PC-9 (cell line): ENCODE measurements at places on chromosomes 3 and 15. TPM values are rescaled to one million over a fixed set of nuclear protein-coding genes. Genes with fewer than 3 reads are reported as not detected.
A peak's percentile ranks its signal among the peaks of the same experiment; 100 is the strongest.

PROS1 gene
- 0.25 and 0.57 TPM in 2 replicates for total RNA-seq

OXTR gene
- total RNA-seq = 3.4 and 6.9 TPM in 2 replicates

SLC6A20 gene
- total RNA-seq = not detected in 2 replicates

STRIT1 gene
- not detected in 2 replicates for total RNA-seq

LINGO1 gene
- total RNA-seq = not detected in 2 replicates

RHOV gene
- 1.4 and 4.1 TPM in 2 replicates for total RNA-seq

CPNE9 gene
- total RNA-seq = not detected in 2 replicates

SIDT1 gene
- 1.2 and 3.3 TPM in 2 replicates for total RNA-seq

PLAAT1 gene
- total RNA-seq = not detected in 2 replicates

- no peaks in the 10 kb centered on the region for H3K27me3 ChIP-seq
- no peaks in the 10 kb centered on the region for H3K4me1 ChIP-seq
- H3K27ac ChIP-seq = no peak overlapping the region
- no peaks in the 10 kb centered on the region for H3K36me3 ChIP-seq
- H3K4me3 ChIP-seq = no peak overlapping the region
Measured at GRCh38 chr3:46997453-46998091, 18.1 kb downstream of the NBEAL2 start.

GRCh38 chr15:91547356-91547755 lies 306.2 kb upstream of the SLCO3A1 start:
- H3K4me3 ChIP-seq = no peak overlapping the region
- no peak for DNase-seq
- no peaks in the 10 kb centered on the region for H3K36me3 ChIP-seq
- H3K27me3 ChIP-seq = no peaks in the 10 kb centered on the region
- H3K27ac ChIP-seq = no peak overlapping the region

DNA sequence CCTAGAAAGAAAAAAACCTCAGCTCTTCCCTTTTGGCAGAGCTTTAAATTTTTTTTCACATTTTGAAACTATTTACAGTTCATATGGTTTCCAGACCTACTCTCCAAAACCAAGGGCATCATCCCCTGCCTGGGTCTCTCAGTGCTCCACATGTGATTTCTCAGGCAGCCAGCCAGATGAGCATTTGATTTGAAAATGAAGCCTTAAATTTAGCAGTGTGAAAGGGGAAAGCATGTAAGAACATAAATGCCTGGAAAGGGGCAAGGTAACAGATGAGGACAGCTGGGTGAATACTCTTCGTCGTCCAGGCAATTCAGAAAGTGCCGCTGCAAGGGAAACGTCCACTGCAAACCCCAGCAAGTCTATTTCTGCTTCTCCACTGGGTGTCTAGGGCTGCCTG lies 94.8 kb downstream of the ATP8B4 start:
- H3K27me3 ChIP-seq = no peaks in the 10 kb centered on the region
- no peak for DNase-seq
- H3K36me3 ChIP-seq = no peaks in the 10 kb centered on the region
- H3K27ac ChIP-seq = no peak overlapping the region
- H3K4me1 ChIP-seq = no peaks in the 10 kb centered on the region
- H3K4me3 ChIP-seq = no peak overlapping the region

DNA sequence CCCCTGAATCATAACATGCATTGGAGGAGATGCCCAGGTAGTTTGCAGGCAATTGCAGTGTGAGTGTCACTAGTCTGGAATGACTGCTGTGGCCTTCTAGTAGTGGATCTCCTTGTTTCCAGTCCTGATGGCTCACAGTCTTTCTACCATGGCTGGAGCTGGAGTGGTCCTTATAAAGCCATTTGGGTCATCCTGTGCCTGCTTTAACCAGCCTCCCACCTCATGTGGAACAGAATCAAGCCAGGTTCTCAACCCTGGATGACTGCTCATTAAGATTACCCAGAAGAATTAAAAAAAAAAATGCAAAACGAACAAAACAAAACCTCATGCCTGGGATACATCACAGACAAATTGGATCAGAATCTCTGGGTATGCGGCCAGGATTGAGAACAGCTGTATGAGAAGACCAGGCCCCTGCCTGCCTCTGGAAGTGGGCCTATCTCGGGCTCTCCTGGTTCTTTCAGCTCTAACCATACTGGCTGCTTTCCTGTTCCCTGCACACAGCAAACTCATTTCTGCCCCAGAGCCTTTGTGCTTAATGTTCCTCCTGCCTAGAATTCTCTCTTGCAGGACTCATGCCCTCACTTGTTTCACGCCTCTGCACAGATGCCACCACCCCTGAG lies 96.4 kb downstream of the ITPR1 start:
- H3K4me3 ChIP-seq = no peak overlapping the region
- H3K4me1 ChIP-seq = no peaks in the 10 kb centered on the region
- DNase-seq = no peak
- H3K36me3 ChIP-seq = no peaks in the 10 kb centered on the region

- H3K4me1 ChIP-seq = peaks cover 12% of the 10 kb centered on the region
- H3K27me3 ChIP-seq = no peaks in the 10 kb centered on the region
- H3K27ac ChIP-seq = peak overlapping the region; percentile 49
- no peak for DNase-seq
Measured at GRCh38 chr15:91592567-91592966, 260.9 kb upstream of the SLCO3A1 start.

- H3K4me3 ChIP-seq = no peak overlapping the region
- peaks cover 13% of the 10 kb centered on the region; the same call in 1 of the 2 replicates for H3K4me1 ChIP-seq
- DNase-seq = no peak
Measured at GRCh38 chr3:178706411-178706810, 170.2 kb downstream of the KCNMB2 start.

GRCh38 chr15:51338496-51338895 lies at the start of gene CYP19A1:
CYP19A1 (minus strand) TSS chr15:51338596; CDS start chr15:51242912, 95,684 bp downstream.
- no peaks in the 10 kb centered on the region for H3K4me1 ChIP-seq
- no peaks in the 10 kb centered on the region for H3K36me3 ChIP-seq
- no peaks in the 10 kb centered on the region; the same call in 1 of the 2 replicates for H3K27me3 ChIP-seq
- no peak within 1 kb of the TSS for H3K4me3 ChIP-seq
- no peak for DNase-seq

DNA sequence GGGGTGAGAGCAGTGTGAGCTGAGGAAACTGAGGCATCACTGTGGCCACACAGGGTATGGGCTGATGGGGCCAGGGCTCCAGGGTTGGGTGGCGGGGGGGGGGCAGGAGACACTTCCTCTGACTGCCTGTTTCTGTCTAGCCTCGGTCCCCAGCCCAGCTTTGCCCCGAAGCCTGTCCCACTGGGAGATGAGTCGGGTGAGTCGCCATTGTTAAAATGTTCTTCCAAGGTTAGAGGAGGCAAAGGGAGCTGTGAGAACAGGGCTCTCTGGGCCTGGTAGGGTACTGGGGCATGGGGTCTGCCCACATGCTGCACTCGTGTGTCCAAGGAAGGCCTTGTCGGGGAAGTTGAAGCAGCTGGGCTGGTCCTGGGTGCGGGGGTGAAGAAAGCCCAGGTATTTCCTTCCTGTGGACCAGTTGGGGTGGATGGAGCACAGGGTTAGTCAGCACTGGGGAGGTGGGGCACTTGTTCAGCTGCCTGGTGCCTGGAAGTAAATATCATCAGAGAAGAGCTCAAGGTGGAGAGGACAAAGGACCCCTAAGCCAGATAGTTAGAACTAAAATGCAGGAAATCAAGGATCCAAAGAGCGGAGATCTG lies 8.3 kb upstream of the JMJD7 start:
- no peak overlapping the region for H3K27ac ChIP-seq
- no peaks in the 10 kb centered on the region for H3K36me3 ChIP-seq
- H3K4me3 ChIP-seq = no peak overlapping the region
- H3K4me1 ChIP-seq = no peaks in the 10 kb centered on the region

GRCh38 chr15:66153549-66154415 lies 99.8 kb downstream of the MEGF11 start:
- H3K36me3 ChIP-seq = no peaks in the 10 kb centered on the region
- no peak for DNase-seq
- H3K4me3 ChIP-seq = no peak overlapping the region
- peaks cover 25% of the 10 kb centered on the region; the same call in 1 of the 2 replicates for H3K27me3 ChIP-seq
- H3K4me1 ChIP-seq = no peaks in the 10 kb centered on the region
- H3K27ac ChIP-seq = no peak overlapping the region

DNA sequence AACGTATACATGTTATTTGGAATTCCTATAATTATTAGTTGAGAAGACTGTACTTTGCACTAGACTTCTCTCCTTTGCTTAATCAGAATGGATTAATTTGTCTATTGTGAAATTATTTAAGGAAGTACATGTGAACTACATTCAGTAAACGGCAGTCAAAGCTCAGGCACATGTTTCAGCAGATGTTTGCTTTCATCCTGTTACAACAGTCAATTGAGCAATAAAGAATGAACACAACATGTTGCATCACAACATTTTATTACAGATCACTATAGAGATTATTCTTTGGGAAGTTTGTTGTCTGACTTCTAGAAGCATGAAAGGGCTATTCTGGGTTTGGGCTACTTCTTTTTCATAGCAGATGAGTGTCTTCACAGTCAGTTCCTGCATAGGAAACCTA lies 39.2 kb downstream of the RAB27A start:
- DNase-seq = peak; percentile 53
- no peaks in the 10 kb centered on the region; the same call in 1 of the 2 replicates for H3K4me1 ChIP-seq
- peak overlapping the region; percentile 10; the same call in 1 of the 2 replicates for H3K27ac ChIP-seq
- H3K27me3 ChIP-seq = no peaks in the 10 kb centered on the region
- no peaks in the 10 kb centered on the region for H3K36me3 ChIP-seq

DNA sequence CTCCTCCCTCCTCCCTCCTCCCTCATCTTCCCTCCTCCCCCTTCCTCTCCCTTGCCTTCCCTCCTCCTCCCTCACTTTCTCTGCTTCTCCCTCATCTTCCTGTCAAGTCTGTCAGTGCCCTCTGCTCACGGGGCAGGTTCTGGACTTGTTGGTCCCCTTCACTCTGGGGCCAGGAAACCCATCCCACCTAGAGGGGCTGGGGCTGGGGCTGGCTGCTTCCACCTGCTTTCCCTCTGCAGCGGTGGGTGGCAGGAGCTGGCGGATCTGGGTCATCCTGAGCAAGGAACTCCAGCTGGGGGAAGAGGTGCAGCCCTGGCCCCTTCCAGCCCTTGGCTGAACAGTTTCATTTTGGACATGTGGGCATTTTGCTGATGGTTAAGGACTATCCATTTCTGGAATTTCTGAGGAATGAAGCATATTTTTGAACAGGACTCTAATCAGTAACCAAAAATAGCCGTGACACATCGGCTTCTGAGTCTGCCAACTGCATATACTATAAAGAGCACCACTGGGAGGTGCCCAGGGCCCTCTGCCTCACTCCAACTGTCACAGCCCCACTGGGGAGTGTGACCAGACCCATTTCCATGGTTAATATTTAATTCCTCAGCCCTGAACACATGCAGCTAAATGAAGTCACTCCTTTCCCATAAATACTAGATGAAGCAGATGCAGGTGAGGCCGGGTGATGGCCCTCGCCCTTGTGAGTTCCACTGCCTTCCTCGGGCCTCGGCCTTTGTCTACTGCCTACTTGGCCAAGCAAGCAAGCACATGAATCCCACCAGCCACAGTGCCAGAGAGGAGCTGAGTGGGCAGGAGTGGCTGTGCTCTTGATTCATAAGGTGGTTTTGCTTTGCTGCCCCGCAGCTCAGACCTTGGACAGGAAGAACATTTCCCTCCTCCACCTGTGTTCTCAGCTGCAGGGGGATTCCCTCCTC lies 39.8 kb downstream of the CHDH start:
- H3K36me3 ChIP-seq = no peaks in the 10 kb centered on the region
- H3K27me3 ChIP-seq = peaks cover 97% of the 10 kb centered on the region
- no peak overlapping the region for H3K4me3 ChIP-seq
- no peaks in the 10 kb centered on the region for H3K4me1 ChIP-seq
- DNase-seq = no peak
- H3K27ac ChIP-seq = no peak overlapping the region

- H3K27me3 ChIP-seq = no peaks in the 10 kb centered on the region
- H3K4me3 ChIP-seq = no peak overlapping the region
- peaks cover 15% of the 10 kb centered on the region for H3K4me1 ChIP-seq
- H3K36me3 ChIP-seq = no peaks in the 10 kb centered on the region
- no peak overlapping the region for H3K27ac ChIP-seq
Measured at GRCh38 chr3:39110041-39110639, 2.7 kb downstream of the TTC21A start.

DNA sequence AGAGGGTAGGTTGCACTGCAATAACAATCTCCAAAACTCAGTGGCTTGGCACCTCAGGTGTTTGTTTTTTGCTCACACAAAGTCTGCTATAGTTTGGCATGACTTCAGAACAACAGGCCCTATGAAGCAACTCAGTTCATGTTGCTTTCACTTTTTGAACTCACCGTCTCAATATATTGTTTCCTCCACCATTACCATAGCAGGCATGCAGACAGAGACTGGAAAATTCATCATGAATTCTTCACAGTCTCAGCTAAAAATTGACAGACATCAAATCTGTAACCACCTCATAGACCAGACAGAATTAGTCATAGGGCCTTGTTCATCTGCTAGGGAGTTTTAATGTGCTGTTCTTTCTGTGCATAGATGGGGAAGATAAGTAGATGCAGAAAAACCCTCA lies 161.4 kb upstream of the POU1F1 start:
- DNase-seq = no peak
- no peak overlapping the region for H3K27ac ChIP-seq
- no peaks in the 10 kb centered on the region for H3K4me1 ChIP-seq
- H3K36me3 ChIP-seq = no peaks in the 10 kb centered on the region

DNA sequence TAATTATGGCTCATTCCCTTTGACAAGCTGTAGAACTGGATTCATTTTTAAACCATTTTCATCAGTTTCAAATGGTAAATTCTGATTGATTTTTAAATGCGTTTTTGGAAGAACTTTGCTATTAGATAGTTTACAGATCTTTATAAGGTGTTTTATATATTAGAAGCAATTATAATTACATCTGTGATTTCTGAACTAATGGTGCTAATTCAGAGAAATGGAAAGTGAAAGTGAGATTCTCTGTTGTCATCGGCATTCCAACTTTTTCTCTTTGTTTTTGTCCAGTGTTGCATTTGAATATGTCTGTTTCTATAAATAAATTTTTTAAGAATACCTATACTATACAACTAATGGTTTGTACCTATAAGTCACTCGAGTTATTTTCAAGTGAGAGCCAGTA lies 62.7 kb downstream of the PXYLP1 start:
- DNase-seq = no peak
- peak overlapping the region; percentile 48 for H3K27ac ChIP-seq
- no peaks in the 10 kb centered on the region for H3K27me3 ChIP-seq
- H3K4me1 ChIP-seq = peaks cover 11% of the 10 kb centered on the region; the same call in 1 of the 2 replicates
- H3K4me3 ChIP-seq = peak overlapping the region; percentile 26; the same call in 1 of the 2 replicates

DNA sequence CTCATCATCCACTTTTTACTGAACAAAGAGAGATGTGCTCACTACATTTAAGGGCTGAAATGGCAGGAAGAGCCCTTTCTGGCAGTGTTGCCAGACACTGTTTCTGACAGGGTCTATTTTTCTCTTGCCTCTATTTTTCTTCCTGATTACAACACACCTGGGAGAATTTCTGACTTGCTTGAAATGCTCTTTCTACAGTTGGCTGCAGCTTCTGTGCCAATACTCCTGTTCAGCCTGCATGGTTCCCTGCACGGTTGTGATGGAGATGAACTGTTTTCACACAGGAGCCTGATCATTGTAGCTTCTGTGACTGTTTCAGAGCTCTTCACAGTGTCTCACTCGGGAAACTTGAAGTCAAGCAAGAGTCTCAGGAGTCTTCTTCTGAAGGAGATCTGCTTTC lies 83.0 kb upstream of the DLG1 start:
- no peak overlapping the region for H3K27ac ChIP-seq
- no peak for DNase-seq
- no peaks in the 10 kb centered on the region for H3K4me1 ChIP-seq
- H3K27me3 ChIP-seq = peaks cover 25% of the 10 kb centered on the region
